LNCaP clone FGC (cell line): ENCODE measurements at places on chromosomes 3 and 15.

DNA sequence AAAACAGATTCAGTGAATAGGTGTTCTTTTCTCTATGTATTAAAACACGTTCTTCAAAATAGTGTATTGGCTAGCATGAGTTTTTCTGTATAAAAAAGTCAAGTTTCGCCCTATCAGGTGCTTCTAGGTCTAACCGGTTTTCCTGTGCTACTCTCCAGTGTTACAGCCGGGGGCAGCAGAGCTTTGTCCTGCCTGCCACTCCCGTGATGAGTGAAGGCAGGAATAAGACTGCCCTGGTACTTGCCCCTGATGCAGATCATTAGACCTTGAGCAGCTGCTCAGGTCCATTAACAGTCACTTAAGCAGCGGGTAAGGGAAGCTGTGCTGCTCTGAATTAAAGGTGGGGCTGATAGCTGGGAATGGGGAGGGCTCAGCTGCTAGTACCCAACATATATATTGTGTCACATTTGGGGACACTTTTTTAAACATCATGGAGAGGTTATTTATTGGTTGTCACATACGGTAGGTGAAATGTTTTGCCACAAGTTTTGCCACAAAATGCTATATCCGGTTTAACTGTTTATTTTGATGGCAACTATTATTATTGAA is 1.3 kb upstream of the UNC13C start:
- peak; percentile 17 for DNase-seq

DNA sequence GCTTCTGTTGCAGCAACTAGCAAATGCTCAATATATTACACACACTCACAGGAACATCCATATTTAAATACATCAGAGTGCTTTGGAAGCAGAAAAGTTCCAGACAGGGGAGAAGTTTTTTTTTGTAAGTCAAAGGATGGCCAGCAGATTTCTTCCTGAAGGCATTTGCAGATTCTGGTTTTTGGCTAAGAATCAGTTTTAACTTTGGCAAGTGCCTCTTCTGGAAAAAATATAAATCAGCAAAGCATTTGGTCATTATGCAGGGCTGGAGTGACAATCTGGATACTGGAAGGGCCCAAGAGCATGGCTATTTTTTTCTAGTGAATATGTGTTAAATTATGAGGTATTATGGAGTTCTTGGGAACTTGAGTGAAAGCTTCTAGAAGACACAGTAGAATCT is 495.3 kb upstream of the ARPP21 start:
- no peak for DNase-seq

DNA sequence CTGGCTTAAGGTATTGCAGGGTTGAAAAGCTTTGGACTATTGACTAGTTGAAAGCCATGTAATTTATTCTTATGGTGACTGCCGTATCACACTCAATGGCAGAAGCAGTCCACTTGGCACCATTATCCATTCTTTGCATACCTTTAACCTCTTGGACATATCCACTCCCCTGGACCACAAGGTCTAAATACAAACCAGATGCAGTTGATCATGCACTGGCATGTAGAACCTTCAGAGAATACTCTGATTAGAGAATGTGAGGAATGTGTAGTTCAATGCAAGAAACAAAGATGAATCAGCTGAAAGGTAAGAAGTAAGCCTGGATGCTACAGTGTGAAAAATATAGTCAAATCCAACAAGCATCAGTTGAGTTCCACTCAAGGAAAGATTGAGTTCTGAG is 93.1 kb downstream of the FRMD5 start:
- no peak for DNase-seq

DNA sequence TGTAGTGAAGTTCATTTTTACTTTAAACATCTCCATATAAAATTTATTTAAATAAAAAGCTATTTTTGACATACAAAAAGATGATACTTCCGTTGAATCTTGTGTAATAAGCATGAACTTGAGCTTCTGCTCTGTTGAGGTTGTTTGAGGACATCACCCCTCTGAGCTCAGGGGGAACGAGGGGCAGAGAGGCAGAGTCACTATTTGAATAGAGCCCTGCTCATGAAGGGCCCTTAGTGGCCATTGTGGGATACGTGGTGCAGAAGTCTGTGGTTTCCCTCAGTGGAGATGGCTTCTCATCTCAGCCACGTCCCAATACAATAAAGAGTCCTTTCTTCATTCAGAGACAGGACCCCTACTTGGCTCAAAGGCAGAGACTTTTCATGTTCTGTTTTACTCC is 10.6 kb downstream of the CEMIP start:
- no peak for DNase-seq

- no peak for DNase-seq
Observed at GRCh38 chr3:139514741-139515140, 24.8 kb downstream of the RBP1 start.

DNA sequence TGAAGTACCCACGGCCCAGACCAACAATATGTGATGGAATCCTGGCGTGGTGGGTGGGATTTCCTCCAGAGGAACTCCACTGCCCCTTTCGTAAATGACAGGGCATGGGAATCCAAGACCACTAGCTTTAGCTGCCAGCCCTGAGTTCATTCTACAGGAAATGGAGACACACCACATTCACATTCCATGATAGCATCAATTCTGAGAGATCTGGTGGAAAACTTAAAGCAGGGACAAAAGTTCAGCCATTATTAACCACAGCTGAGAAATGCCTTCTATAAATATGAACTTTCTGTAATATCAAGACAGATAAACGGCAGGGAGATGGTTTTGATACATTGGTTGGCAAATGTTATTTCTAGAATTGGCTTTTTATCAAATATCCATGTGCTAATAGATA is 98.2 kb downstream of the FBN1 start:
- DNase-seq: no peak

DNA sequence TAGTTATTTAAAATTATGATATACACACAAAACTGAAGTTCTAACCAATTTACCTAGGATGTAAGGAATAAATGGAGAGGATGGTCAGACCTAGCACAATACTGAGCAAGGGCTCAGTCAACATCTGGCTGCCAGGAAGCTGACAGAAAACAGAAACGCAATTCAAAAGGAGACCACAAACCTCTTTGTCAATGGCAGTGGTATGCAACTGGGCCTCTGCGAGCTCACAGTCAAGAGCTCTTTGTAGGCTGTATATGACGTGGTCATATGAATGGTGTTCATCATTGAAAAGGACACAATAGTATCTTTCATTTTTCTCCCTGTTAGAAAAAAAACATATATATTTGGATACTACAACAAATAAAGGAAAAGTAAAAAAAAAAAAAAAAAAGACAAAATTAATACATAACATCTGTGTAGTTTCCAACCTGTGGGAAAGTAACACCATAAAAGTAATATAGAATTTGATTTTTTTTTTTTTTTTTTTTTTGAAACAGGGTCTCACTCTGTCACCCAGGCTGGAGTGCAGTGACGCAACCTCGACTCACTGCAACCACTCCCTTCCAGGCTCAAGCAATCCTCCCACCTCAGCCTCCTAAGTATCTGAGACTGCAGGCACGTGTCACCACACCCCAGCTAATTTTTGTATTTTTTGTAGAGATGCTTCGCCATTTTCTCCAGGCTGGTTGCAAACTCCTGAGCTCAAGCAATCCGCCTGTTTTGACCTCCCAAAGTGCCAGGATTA is 37.9 kb downstream of the UBR1 start:
- DNase-seq: no peak

GRCh38 chr3:194019398-194020165 is 116.4 kb upstream of the HES1 start:
- no peak for DNase-seq

DNA sequence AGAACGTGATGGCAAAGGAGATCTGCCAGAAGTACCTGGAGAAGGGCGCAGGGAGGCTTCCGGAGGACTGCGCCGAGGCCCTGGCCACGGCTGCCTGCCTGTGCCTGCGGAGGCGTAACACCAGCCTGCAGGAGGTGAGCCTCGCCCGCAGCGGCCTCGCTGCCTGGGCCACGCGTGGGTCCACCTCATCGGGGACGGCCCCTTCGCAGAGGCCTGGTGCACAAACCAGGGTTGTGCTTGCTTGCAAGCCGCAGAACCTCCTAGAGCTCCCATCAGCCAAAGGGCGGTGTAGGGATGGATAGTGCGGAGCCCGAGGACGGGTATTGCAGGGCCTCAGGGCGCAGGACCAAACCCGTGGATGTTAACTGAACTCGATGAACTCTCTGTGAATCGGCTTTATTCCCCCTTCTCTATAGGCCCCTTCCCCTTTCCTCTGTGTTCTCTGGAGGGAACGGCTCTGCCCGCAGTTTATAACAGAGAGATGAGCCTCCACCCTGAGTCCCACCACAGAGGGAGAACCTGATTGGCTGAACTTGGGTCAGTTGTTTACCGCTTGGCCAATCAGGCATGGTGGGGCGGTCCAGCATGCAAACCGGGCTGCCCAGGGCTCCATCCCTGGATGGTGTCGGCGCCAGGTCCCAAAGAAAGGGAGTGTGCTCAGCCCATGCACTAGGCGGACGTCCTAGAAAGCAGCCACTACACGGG is 13.6 kb upstream of the TATDN2 start:
- no peak for DNase-seq

DNA sequence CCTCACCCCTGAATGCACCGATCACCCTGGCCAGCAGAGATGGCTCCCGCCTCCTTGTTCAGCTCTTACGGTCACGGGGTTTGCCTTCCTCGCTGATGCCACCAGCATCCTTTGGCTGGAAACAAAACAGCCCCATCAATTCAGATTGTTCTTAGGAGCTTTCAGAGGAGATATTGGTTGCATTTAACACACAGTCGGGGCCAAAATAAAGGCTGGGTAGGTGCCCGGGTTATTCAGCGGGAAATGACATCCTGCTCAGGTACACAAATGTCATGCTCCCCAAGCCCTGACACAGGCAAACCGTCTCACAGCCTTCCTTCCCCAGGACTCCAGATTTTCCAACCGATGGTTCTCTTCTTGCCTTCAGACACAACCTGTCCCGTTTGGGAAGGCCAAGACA is 62.4 kb upstream of the MEF2A start:
- no peak for DNase-seq

- no peak for DNase-seq
Observed at GRCh38 chr3:172410702-172411477, 37.4 kb downstream of the GHSR start.

GRCh38 chr3:19866751-19867347 is 67.2 kb downstream of the EFHB start:
- peak; percentile 49 for DNase-seq

GRCh38 chr3:127473244-127474024 is 117.1 kb downstream of the TPRA1 start:
- no peak for DNase-seq

- no peak for DNase-seq
Observed at GRCh38 chr15:59210186-59210585, 3.5 kb downstream of the LDHAL6B start.

- DNase-seq: no peak
Observed at GRCh38 chr3:67064105-67064504, 66.0 kb downstream of the KBTBD8 start.

DNA sequence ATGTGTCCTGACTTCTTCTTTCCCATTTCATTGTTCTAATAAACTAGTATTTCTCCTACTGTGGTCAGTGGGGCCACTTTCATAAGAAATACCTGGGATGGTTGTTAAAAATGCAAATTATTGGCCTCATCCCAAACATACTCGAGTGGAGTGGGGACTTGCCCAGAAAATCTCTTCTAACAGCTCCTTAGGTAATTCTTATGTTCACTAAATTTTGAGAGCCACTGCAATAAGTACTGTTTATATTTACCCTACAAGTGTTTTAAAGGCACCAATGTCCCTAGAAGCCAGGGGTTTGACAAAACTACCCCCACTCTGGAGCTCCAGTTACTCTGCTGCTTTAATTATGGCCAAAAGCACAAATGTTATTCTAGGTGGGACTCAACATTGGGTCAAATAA is 70.0 kb upstream of the ACP3 start:
- no peak for DNase-seq

DNA sequence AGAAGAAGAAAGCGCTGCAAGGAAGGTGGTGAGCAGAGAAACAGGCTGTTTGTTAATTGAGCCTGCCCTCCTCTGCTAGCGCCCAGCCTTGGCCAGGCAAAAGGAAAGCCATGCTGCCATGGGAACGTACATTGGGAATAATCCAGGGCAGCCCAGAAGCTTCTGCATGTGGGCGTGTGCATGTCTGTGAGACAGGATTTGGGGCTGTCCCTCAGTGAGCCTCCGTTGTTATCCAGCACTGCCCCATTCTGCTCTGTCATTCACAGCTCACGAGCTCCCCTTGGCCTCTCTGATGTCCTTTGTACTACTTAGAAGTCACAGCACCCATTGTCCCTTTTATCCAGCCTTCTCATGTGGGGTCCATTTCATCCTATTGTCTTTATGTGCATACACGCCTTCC is 239.1 kb upstream of the ROPN1 start:
- no peak for DNase-seq

DNA sequence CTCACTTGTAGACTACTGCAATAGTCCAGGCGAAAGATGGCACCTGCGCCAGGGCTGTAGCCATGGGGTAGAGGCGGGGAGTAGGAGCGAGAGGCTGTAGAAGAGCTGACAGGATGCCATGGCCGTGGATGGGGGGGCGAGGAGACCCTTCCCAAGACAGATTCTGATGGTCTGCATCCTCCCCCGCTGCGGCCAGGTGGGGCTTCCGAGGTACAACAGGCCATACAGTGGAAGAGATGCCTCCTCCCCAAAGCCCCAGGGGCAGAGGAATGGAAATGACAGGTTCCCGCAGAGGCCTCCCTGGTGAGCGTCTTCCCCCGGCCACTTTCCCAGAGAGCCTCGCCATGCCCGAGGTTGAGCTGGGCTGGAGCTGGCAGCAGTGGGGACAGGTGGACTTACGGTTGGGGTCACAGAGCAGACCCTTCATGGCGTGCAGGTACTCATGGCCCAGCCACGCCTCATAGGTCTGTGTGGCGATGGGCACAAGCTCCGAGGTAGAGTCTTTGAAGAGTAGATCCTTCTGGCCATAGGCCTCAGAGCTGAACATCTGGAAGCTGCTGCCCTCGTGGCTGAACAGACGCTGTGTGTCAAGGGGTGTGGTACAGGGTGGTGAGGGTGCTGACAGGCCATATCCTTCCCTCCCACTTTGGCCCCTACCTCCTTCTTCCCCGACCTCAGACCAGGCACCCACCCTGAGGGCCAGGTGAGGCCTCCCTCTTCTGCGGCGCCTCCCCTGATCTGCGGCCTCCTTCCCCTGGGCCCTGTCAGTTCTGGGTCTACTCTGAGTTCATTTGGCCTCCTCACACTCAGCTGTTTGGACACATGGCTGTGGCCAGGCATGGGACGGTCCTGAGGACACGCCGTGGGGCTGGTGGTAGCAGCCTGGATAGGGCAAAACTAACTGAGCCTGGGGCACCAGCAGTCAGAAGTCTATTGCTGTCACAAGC is 13.6 kb downstream of the MELTF start:
- no peak for DNase-seq

- no peak for DNase-seq
Observed at GRCh38 chr3:16227566-16227965, 37.2 kb downstream of the DPH3 start.

- DNase-seq: no peak
Observed at GRCh38 chr3:169237201-169237600, 426.3 kb downstream of the MECOM start.

DNA sequence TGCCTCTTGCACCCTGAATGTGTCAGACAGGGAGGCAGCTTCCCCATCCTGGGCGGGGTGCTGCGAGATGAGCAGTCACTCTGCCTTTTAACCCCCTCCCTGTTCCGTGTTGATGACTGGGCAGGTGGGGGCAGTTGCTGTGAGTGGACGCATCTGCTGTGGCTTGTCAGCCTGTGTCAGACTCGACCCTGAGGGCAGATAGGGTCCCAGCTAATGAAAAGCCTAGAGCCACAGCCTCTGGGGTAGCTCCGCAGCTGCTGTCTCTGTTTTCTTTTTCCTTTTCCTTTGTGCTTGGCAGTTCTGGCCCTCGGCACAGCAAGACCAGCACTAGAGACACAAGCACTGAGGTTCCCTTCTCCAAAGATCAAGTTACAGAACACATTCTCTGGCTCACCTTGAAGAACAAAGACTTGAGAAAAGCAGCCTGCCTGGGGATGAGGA is 43.0 kb upstream of the GLCE start:
- DNase-seq: no peak
